Fibroblast of skin of right quadriceps (primary cell): ENCODE measurements at places on chromosomes 3 and 15.

- DNase-seq: peak; percentile 91
Observed at GRCh38 chr3:36679384-36680200, 84.8 kb downstream of the DCLK3 start.

- DNase-seq: peak; percentile 37
Observed at GRCh38 chr15:89023311-89023961, 64.8 kb upstream of the ABHD2 start.

GRCh38 chr3:195788711-195789581 lies 22.8 kb downstream of the MUC4 start:
- DNase-seq: no peak

DNA sequence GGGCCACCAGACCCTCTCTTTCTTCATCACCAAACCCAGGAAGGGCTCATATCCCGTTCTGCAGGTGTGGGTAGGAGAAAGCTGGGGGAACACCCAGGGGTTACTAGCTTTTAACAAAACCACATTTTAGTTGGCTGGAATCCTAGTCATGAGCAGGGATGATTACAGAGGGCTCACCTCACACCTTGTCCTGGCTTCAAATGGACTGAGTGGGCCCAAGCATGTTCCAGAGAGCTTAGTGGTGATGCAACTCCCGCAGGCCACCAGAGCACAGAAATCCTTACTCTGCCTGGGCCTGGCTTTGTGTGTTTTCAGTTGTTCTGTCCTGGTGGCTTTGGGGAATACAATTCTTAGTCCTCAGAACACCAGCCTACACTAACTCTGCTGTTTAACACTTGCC lies 56.8 kb upstream of the RYK start:
- DNase-seq: no peak

GRCh38 chr3:151268267-151269235 lies 9.8 kb downstream of the P2RY14 start:
- no peak for DNase-seq

DNA sequence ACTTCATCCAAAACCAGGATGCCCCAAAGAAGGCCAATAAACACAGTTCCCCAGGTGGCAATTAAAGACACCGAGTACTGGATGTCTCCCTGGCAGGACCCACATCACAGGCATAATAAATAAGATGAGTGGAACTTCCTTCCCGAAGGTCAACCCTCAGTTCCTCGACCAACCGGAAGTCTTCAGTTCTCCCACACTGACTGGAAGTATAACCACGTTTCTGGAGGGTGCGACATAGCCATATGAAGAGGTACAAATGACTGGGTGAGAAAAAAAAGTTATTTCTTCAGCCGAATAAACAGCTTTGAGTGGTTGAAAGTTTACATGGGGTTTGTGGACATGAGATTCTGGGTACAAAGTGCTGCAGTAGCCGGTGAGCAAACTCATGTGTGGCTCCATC lies 34.6 kb upstream of the MUC13 start:
- DNase-seq: no peak

DNA sequence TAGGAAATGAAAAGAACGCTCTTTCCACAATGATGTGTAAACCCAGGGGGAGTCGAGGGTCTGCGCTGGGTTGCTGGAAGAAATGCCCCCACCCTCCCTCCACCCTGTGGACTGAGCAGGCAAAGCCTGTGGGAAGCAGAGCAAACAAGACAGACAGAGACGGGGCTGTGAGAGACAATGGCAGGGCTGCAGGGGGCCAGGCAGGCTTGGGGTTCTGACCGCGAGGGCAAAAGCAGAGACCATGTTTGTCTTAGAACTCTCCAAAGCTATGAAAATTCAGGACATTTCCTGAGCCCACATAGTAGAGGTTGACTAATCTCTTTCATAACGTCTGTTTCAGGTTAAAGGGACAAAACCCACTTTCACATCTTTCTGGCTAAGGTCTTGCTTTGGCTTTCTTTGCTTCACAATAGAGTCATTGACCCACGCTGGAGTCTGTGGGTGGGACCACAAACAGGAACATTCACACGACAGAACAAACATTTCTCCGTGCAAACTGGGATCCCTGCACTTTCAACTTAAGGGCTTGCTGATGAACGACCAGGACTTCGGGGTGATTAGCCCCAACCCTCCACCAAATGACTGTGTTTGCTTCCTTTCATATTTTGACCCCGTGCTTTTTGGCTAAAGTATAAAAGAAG lies 156.0 kb upstream of the TPM1 start:
- peak; percentile 33 for DNase-seq

DNA sequence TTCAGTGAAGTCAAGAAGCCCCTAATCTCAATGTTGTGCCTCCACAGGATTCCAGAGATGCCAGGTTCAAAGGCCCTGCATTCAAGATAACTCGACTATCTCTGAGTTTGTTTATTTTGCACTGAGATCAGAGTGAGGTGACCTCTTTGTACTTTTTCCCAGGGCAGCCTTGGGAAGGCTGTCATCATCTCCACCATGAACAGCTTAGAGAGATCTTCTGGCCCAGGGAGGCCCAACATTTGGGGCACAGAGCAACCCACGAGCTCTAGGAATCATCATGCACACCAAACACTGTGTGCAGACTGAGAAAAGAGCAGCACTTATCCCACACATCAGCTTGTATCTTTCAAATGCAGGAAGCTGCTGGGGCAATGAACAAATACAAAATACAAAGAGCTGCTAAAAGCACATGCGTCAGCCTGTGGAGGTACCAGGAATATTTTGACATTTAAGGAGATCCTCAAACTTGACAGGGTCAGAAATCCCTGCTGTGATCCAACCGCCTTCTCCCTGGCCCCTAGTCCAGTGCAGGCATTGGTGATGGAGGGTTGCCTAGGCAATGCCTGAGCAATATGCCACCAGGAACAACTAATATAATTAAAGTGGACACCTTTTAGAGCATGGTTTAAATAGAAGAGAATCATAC lies 33.6 kb downstream of the TRIM42 start:
- DNase-seq: no peak

DNA sequence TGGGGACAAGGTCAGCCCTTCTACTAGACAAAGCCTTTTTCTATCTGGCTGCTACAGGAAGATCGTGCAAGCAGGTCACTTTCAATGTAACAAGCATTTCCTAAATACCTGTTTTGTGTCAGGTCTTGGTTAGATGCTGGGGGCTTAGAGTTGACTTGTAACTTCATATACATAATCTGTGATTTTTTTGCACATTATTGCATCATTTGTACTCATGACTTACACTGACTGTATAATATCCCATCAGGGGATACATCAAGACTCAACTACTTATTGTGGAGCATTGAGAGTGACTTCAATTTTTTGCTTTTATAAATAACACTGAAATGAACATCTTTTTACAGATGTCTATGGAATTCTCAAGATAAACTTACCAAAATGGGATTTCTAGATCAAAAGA lies 68.9 kb downstream of the ABTB1 start:
- no peak for DNase-seq

DNA sequence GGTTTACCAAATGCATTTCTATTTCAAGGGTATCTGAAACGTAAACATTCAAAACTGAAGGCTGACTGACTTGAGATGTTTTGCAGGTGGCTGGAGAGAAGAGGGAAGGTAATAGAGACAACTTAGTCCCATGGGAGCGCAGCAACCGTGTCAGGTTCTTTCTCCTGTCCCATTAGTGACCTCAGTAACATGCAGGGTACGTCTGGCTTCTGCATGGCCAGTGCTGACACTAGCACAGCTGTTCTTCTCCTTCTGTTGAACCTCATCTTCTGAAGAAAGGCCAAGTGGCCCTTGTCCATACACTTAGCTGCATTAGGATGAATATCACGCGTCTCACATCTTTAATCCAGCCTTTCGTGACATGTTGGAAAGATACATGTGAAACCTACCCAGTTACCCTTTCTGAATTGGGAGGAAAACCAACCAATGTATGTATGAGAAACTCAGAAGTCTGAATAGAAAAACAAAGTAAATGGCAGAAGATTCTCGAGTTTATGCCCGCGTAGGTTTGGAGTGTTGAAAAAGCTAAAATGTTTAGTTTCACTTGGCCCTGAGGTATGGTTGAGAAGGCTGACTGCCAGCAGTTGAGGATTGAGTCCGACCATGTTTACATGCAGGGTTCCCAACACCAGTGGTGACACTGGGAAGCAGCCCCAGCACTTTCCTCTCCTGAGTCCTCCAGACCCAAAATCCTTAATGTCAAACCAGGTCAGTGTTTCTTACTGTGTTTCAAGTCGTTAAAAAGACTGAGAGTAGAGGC lies 10.3 kb downstream of the NCBP2 start:
- DNase-seq: no peak

DNA sequence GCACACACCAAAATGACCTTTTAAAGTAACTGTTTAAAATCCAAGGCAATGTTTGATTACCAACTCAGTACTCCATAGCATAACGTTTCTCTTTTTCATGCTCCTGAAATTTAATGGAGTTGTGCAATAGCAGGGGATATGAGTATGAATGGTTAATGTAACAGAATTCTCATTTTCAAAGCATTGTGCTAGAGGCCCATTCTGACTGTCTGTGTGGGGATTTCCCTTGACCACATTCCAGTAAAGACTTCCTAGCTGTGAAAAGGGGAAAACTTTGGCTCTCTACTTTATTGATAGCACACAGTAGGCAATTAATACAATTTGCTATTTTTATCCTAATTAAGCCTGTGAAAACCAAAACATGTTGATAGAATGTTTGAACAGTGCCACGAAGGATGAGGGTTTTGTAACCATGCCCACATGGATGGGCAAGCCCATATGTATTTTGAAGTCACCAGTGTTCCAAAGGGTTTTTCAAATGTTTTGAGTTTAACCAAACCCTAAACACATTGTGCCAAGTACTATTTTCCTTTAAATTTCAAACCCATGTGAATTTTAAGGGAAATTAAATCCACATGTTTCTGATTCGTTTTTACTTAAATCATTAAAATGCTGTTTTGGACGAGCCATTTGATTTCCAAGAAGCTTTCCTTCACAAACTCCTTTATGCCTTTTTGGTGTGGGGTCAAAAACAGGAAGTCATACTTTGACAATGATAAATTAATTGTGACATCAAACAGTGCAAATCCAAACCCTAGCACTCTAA lies 261.2 kb downstream of the SHOX2 start:
- peak; percentile 70 for DNase-seq

DNA sequence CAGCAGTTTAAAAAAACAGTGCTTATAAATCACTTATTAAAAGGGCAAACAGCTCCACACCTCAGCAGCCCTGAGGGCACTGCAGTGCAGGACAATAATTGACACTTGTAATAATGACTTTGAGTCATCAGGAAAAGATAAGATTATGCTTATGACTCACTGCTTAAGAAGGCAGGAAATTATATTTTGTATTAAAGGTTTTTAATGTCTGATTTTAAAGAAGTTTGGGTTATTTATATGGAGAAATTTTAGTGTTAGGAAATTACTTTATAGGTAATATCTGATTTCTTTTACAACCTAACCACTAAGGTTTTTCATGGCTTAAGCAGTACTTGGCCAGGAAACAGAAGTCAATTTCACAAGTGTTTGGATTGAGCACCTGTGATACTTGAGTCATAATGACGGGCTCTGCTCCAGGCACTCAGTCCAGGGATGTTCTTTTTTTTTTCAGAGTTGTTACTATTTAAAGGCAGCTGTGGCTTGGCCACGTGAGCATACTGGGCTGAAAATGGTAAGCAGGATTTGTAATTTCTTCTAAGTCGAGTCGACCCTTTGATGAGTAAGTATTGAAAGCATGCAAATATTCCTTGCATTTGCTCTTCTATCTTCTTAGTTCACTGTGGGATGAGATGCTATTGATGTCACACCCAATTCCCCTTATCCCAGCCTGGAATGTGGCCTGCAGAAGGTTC lies 21.6 kb upstream of the SLC6A20 start:
- peak; percentile 94 for DNase-seq

DNA sequence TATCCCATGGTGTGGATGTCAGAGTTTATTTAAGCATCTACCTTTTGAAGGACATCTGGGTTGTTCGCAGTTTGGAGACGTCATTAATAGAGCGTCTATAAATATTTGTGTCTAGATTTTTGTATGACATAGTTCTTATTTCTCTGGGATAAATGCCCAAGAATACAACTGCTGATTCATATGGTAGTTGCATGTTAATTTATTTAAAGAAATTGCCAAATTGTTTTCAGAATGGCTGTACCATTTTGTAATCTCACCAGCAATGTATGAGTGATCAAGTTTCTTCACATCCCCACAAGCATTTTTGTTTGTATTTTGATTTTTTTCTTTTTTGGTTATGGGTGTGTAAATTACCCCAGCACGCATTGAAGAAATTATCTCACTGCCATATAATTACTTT lies 656.9 kb downstream of the NTRK3 start:
- DNase-seq: no peak

GRCh38 chr3:121481106-121481880 lies 64.5 kb downstream of the POLQ start:
- no peak for DNase-seq

DNA sequence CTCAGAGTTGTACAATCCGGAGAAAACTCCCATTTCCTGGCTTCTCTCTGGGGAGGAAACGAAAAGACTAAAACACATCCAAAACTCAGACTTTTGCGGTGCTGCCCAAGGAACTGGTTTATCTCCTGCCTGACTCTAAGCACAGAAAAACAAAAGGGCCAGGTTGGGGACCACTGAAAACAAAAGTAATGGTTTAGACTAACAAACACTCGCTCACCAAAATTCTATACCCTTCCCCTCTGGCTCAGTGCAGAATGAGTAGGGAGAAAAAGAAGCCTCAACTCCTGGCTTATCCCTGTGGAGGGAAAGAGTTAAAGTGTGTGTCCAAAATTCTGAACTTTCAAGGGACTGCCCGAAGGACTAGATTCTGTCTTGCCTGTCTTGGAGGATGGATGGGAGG lies 173.6 kb downstream of the FGF12 start:
- no peak for DNase-seq

- DNase-seq: no peak
Observed at GRCh38 chr3:57157545-57157944, 7.6 kb downstream of the IL17RD start.

- peak; percentile 9 for DNase-seq
Observed at GRCh38 chr3:182909318-182910040, 70.9 kb downstream of the DCUN1D1 start.

DNA sequence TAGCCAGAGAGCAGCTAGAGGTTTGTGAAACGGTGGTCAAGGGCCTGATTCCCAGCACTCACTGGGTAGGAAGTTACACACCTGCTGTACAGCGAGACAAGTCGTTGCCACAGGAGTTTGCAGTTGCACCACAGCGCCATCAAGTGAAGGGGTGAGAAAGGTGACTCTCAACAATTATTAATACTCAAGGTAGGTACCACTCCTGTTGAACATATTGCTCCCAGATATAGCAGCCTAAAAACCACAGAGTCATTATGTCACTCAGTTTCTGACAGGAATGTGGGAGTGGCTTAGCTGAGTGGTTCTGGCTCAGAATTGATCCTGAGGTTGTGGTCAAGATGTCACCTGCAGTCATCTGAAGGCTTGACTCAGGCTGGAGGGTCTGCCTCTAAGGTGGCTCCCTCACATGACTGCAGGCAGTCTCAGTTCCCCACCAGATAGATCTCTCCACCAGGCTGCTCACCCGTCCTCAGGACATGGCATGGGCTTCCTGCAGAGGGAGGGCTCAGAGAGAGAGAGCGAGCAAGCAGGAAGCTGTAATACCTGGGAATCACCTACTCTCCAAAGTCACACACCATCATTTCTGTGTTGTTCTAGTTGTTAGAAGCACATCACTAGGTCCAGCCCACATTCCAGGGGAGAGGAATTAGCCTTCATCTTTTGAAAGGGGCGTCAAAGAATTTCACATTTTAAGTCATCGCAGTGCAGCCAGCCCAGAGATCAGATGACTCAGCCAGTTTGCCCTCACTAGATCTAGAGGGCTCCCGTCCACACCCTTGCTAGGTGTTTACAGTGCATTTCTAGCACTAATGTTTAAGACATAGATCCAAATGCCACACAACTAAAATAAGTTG lies 17.0 kb upstream of the ANO10 start:
- DNase-seq: peak; percentile 6
